ENCODE measurements at places on chromosomes 7 and 10.

DNA sequence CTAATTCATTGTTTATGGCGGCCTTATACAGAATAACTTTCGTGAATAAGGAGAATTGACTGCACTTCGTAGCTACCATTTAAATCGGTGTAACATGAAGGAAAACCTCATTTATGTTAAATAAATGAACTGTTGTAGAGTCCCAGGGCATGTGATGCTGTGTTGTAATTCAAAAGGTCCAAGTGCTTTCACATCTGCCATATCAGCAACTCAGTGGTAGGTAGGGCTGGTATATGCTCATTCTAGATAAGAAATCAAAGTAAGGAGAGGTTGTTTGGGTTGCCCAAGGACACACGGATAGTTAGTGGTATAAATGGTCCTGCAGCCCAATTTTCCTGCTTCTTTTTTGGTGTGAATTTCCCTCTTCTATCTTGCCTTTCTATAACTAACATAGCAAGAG is 15.8 kb downstream of the BBS9 start:
- DNase-seq, result no peak

DNA sequence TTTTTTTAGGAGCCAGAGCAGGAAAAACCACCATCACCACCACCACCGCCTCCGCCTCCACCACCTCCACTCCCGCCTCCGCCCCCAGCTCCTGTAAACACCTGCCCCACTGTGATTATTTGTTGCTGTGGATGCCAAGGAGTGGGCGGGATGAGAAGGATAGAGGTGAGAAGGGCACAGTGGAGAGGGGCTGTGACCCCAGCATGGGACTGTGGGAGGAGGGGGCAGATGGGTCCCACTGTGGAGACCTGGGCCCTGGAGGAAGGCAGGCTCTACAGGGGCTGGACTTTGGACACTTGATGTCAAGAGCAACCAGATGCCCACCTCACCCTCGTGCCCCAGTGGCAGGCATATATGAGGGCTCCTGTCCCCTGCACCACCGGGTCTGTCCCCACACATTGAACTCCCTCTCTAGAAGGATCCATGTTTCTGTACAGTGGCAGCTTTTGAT is 24.7 kb downstream of the ANTXRL start:
- no peak for DNase-seq

DNA sequence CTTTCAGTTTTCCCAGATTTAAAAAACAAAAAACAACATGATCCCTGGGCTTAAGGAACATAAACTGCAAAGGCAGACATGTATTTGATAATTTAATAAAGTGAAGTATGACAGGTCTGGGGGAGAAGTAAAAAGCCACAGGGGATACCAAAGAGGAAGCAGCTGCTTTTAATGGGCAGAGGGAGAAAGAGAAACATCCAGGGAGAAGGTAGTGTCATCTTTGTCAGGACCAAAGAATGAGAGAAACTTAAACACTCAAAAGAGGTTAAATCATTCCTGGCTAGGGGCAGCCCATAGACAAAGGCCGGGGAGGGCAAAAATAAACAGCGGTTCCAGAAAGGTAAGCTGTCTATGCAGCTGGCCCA is 94.5 kb downstream of the GRB10 start:
- DNase-seq, result no peak

GRCh38 chr10:31157123-31158010 is 125.7 kb upstream of the ZNF438 start:
- DNase-seq, result no peak

DNA sequence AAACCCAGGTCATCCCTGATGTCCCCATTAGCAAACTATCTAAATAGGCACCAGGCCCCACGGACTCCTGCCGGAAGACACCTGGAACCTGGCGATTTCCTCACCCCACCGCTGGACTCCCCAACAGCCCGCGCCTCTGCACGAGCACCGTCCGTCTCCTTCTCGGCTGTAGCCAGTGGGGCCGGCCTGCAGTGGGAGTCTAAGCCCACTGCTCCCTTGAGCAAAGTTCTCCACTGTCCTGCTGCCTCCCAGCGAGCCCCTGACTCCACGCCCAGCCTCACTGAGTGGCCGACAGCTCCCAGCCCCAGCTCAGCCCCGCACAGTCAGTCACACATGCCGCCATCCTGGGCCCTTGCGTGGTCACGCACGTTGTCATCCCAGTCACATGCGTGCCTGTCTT is 211.3 kb upstream of the PPP2R2D start:
- no peak for DNase-seq

- no peak for DNase-seq
These were observed 824.1 kb downstream of the CCSER2 start for GRCh38 chr10:85152496-85152895.

GRCh38 chr7:23279819-23280525 is 19.2 kb upstream of the MALSU1 start:
- no peak for DNase-seq

- no peak for DNase-seq
These were observed 318.1 kb upstream of the MYO3A start for GRCh38 chr10:25615926-25616325.

GRCh38 chr7:14717816-14718215 is 184.7 kb downstream of the DGKB start:
- DNase-seq, result no peak

DNA sequence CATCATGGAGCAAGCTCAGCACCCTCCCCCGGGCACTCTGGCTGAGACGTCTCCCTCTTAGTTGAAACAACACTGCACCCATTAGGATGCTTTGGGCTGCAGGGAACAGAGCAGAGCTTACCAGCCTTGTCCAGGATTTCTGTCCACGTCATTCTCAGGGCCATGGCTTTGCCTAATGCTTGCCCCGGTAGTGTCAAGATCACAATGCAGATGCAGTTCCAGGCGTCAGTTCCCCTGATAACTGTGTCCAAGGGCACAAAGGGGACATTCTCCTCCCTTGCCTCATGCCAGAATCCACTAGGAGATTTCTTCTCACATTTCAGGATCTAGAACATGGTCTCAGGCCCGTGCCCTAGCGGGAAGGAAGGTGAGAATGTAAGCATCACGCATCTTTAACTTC is 17.2 kb upstream of the GRB10 start:
- no peak for DNase-seq

DNA sequence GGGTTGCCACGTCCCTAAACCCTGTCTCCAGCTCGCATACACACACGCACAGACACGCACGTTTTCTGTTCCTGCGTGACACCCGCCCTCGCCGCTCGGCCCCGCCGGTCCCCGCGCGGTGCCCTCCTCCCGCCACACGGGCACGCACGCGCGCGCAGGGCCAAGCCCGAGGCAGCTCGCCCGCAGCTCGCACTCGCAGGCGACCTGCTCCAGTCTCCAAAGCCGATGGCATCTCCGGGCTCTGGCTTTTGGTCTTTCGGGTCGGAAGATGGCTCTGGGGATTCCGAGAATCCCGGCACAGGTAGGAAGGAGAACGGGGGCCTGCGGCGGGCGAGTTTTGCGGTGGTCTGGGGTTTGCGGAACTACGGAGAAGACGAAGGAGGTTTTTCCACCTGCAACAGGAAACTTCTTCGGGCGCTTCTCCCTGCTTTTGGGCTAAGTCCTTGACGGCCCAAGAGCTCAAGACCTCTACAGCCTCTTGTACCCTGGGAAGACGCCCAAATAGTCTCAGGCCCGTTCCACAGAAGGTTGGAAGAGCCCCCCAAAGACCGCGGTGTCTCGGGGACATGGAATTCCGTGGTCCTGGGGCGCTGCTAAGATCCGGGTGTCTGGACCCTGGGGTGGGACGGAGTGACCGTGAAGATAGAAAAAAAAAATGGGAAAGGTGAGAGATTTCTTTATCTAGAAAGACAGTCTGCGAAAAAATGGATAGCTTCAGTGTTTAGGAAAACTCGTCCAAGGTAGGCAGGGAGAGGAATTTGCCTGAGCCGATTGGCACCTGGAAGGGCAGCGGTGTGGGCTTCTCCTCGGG is at the start of gene GAD2:
TSS of gene GAD2 (plus strand) at position 190 of the 811 bp plus-strand sequence. CDS start at position 226, 36 bp downstream.
- DNase-seq, result no peak

GRCh38 chr10:14528450-14528849 is 197.7 kb upstream of the FRMD4A start:
- no peak for DNase-seq

- DNase-seq, result no peak
These were observed 164.3 kb downstream of the NRF1 start for GRCh38 chr7:129775695-129776361.

DNA sequence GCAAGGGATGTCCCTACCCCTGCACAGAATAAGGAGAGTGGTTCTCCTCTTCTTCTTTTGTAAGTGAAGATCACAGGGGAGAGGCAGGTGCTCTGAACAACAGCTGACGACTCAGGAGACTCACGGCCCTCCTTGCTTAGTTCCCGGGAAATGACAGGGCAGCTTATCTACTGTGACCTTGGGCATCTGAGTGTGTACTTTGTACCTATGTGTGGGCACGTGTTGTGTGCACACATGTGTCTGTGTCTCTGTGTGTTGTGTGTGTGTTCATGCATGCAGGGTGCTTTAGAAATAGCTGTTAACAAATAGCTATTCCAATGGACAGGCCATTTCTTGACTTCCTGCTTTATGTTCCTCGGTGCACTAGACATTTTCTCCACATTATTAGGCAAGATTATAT is 80.5 kb upstream of the NPS start:
- DNase-seq, result no peak

- DNase-seq, result no peak
These were observed 144.1 kb downstream of the SRPK2 start for GRCh38 chr7:105244594-105244993.

GRCh38 chr10:1015688-1016087 is 10.0 kb downstream of the IDI2 start:
- no peak for DNase-seq

DNA sequence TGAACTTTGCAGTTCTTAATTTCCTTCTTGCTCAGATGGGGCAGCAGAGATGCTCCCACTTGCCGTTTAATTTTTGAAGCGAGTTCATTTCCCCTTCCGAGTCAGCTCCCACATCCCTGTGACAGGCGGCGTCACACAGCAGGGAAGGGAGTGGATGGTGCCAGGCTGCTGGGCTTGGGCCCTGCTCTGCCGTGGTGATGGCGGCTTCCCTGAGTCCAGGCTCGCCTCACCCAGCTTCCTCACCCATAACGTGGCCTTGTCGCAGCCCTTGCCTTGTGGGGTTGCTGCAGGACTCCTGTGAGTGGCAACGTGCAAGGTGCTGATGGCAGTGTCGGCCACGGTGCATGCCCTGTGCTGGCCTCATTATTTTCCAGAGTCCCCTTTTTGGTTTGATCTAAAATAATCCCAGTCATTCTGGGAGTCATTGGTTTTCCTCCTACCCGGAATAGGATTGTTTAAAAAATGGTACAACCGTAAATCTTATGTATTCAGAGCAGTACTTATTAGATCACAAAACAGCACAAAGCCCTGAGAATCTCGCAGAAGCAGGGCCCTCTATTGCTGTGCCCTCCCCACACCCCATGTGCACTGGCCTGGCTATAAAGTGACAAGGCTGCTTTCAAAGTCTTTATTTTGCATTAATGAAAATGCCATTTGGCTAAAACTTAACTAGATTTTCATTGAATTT is 260.1 kb downstream of the WDR37 start:
- DNase-seq, result no peak

- DNase-seq, result no peak
These were observed 162.4 kb upstream of the PPP2R2D start for GRCh38 chr10:131738396-131738735.

DNA sequence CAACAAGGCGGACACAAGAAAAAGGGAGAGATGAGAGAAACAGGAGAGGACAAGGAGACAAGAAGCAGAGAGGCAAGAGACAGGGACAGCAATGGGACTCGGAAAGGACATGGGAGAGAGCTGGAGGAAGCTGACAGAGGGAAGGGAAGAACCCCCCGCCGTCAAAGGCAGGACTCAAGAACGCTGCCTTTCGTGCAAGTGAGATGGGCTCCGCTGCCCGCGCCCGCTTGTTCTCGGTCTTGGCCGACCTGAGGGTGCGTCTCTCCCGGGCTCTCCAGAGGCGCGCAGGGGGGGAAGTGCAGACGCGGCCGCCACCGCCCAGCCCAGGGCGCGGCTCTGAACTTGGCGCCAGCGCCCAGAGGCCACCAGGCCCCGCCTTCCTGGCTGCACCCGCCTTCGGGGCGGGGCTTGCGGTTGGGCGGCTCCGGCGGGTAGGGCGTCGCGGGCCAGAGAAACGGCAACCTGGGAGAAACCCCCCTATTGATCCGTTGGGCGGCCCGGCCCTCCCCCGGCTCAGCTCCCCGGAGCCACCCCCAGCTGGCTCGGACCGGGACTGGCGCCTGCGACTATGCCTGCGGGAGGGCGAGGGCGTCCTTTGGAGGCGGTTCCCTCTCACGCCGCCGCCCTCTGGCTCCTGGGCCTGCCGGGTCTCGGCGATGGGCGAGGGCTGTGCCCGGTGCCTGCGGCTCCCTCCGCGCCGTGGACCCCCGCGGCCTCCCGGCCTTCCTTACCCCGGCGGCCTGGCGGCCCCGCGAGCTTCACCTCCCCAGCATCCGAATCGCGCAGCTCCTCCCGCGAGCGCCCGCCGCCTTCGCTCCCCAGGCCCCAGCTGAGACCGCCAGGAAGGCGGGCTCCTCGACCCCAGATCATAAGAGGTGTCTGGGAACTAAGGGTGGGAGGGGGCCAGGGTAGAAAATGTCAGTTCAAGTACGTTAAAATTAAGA is 2.2 kb upstream of the ANTXRL start:
- DNase-seq, result no peak

- no peak for DNase-seq
These were observed 25.4 kb downstream of the RPP38 start for GRCh38 chr10:15122477-15123030.

DNA sequence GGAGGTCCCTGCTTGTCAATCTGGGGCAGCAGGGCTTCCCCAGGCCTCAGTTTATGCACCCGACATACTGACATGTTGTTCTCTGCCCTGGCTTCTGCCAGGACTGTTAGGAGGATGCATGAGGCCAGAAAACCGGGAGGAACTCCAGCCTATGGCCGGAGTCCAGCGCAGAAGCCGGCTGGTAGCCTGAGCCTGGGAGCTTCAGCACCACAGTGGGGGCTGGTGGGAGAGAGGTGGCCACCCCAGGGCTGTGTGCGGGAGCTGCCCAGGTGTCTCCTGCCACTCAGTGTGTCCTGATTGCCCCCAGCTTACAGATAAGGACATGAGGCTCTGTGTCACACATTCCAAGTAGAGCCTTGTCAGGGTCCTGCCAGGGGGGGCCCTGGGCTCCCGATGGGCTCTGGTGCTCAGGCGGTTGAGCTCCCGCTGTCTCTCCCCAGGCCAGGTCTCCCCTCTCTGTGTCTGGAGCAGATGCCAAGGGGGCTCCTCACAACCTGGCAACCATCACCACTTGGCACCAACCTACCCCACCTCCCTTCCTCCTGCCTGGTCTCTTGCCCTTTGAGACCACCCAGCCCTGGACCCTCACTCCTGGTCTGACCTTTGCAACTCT is 32.3 kb downstream of the PPIF start:
- no peak for DNase-seq

GRCh38 chr7:101614098-101614938 is 14.8 kb downstream of the MYL10 start:
- no peak for DNase-seq

GRCh38 chr7:2203766-2204300 is 28.9 kb downstream of the MAD1L1 start:
- DNase-seq, result no peak

DNA sequence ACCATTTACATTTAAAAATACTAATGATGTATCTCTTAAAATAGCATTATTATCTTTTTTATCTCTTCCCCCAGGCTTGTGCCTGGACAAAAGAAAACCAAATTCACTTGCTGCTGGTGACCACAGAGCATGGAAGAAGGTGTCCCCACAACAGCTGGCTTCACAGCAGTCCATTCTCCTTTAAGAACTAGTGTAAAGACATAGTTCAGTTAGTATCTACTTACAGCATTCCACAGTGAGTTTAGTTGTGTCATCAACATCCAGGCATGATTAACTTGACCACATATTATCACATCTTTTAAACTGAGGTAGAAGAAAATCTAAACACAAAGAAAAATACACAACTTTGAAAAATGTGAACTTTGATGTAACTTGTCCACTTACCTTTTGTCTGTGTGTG is 55.0 kb downstream of the LRRC17 start:
- DNase-seq, result no peak

Measured in cortex of kidney (tissue), 1 donor.